ENCODE measurements at places on chromosomes 4 and X.

DNA sequence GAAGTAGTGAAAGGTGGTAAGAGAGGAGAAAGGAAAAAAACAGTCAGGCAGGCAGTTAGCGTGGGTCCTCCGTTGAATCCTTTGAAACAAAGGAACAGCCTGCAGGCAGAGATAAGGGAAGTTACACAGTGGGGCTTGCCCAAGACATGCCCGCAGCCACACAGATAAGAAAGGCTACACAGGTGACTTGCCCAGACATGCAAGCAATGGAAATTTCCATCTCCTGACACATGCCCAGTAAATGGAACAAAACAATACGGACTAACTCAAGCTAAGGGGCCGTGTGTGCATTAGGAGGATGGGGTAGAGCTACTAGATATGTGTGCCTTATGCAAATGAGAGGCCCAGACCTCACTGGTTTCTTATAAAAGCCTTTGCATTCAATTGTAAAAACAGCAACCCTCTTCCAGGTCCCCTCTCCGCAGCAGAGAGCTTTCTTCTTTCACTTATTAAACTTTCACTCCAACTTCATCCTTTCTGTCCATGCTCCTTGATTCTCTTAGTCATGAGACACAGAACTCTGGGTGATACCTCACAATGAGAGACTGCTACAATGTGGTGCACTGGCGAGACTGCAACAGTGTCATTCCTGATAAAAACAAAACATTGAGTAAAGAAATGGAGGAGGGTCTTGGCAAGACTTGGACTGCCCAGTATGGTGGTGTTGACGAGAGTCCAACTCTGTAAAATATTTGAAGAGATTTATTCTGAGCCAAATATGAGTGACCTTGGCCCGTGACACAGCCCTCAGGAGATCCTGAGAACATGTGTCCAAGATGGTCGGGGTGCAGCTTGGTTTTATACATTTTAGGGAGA lies 997.4 kb upstream of the PRKX start:
- no peak for DNase-seq

GRCh38 chrX:150085881-150086280 lies 147.6 kb upstream of the EOLA2 start:
- no peak for DNase-seq

DNA sequence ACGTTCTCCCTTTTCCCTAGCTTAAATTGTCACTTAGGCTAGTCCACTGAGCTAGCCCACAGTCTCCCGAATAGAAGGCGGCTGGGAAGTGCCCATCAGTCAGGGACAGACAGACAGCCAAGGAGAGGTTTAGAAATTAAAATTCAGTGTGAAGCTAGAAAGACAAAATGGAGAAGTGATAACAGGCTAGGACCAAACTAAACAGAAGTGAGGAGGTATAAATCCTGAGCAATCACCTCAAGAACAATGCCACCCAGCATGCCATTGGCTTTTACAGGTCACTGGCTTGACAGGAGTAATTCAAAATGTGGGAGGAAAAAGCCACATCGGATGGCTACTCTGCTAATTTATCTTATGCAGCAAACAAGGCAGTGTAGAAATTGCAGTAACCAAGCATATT lies 138.9 kb downstream of the MAPK10 start:
- DNase-seq, result no peak

- no peak for DNase-seq
Measured at GRCh38 chr4:6487466-6487865, 15.1 kb upstream of the PPP2R2C start.

- peak; percentile 59 for DNase-seq
Measured at GRCh38 chrX:153934762-153935325, at the start of gene NAA10. Gene NAA10 (minus strand): TSS chrX:153935037. CDS start chrX:153934904, 133 bp downstream.

DNA sequence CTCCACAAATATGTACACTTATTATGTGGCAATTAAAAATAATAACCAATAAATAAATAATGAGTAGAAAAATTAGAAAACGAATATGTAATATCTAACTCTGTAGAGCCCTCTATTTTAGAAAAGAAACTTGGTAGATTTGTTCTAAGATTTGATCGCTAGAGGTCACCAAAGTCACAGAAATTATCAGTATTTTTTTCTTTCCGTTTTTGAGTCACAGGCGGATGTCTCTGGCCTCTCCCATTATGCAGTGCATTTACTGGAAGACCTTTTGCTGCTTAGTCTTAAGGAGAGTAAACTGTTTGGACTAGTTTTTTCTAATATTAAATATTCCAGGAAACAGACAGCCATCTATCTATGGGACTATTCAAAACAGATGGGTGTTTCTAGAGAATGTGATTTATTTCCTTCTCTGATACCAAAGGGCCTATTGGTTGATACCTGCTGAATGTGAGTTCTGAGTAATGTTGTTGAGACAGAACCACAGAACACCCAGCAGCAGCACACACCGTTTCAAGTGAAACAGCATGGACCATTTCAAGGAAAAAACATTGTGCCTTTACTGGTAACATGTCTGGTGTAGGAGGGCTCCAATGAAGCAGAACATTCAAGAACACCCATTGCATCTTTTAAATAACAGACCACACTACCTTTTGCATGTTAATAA lies 34.0 kb upstream of the GYPA start:
- DNase-seq, result no peak

All from mesothelial cell of epicardium (in vitro differentiated cells).